T-cell (primary cell): ENCODE measurements at places on chromosomes 1 and 21. TPM values are rescaled to one million over a fixed set of nuclear protein-coding genes. Genes with fewer than 3 reads are reported as not detected.

DNA sequence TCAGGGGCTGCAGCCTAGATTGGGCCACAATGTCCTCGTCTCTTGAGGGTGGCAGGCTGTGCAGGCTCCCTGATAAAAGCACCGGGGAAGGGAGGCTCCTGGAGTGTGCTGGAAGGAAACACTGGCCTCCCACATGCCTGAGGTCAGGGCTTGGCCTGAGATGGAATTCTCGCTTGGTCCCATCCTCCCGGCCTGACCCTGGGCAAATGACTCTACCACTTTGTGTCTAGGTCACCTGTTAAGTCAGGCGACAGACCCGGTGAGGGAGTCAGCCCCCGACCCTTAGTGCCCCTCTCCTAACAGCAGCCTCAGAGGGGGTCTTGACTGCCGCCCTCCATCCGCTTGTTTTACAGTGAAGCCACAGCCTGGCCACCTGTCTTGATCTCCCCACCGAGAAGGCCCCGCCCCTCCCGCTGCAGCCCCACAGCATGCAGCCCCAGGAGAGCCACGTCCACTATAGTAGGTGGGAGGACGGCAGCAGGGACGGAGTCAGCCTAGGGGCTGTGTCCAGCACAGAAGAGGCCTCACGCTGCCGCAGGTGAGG, 2.5 kb downstream of the SMIM1 start:
- no peak for DNase-seq

GRCh38 chr1:116345011-116345410, 28.0 kb upstream of the ATP1A1 start:
- DNase-seq: no peak

DNA sequence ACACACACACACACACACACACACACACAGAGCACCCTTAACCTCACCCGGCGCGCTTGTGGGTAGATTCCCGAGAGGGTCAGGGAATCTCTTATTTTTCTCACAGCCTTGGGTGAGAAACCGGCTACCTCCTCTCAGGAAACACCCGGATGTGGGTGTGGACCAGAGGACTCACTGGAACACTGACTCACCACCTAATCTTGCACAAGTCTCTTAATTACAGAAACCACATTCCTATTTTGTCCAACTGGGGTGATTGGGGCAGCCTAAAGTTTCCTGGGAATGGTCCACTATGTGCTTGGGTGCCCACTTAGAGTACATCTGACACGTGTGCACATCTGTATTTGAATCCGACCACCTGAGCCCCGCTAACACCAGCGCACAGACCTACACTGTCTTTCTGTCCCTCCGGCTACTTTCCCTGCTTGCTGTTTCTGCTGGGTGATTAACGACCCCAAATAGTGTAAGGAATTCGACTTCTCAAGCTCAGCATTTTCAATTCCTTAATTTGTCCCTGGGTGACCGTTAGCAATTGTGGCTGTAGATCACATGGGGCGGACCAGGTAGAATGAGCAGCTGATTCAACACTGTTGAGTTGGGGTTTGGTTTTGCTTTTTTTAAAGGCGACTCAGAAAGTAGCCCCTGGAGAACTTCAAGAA, 14.0 kb upstream of the TBX15 start:
- no peak for DNase-seq

GRCh38 chr1:100868364-100868995, 26.2 kb downstream of the EXTL2 start:
- no peak for DNase-seq

- DNase-seq: no peak
These were observed 171.1 kb downstream of the RHOU start for GRCh38 chr1:228906223-228906860.

GRCh38 chr1:109400035-109400655, 2.4 kb upstream of the SORT1 start:
- DNase-seq: no peak

GRCh38 chr1:204180133-204180532, 14.0 kb upstream of the REN start:
- DNase-seq: no peak

DNA sequence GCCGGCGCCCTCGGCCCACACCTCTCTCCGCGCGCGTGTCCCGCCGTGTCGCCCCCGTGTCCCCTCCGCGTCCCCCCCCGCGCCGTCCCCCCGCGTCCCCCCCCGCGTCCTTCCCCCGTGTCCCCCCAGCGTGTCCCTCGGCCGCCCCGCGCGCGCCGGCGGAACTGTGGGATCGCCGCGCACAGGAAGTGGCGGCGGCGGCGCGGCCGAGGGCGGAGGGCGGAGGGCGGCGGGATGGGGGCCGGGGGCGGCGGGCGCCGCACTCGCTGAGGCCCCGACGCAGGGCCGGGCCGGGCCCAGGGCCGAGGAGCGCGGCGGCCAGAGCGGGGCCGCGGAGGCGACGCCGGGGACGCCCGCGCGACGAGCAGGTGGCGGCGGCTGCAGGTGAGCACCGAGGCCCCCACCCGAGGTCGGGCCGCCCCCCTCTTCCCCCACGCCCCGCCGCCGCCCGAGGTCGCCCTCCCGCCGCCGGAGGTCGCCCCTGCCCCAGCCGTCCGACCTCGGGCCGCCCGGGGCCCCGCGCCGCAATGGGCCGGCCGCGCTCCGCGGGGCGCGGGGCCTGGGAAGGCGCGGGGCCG, at the start of gene AGPAT3:
Gene AGPAT3 (plus strand): TSS at position 262 of the 578 bp plus-strand sequence. CDS start 94,459 bp downstream, outside the sequence.
- DNase-seq: no peak

GRCh38 chr21:32135401-32136363, 143.2 kb downstream of the MIS18A start:
- DNase-seq: no peak

The KDM5B gene
- total RNA-seq: 71.7 TPM

The PBX1 gene
- total RNA-seq: 2.9 TPM

The TESK2 gene
- 4.9 TPM for total RNA-seq

The CHODL gene
- not detected for total RNA-seq

The TMEM35B gene
- total RNA-seq: 13.0 TPM

The CSF3R gene
- 2.1 TPM for total RNA-seq
